Activated CD8-positive, alpha-beta T cell treated with anti-CD3 and anti-CD28 coated beads for 36 hours (primary cell): ENCODE measurements at places on chromosomes 11 and 22.
A peak's percentile ranks its signal among the peaks of the same experiment; 100 is the strongest.

- H3K27me3 ChIP-seq = peaks cover 23% of the 10 kb centered on the region
- no peak overlapping the region for H3K27ac ChIP-seq
- H3K36me3 ChIP-seq = no peaks in the 10 kb centered on the region
These were observed 10.4 kb downstream of the PDGFB start for GRCh38 chr22:39234472-39234787.

DNA sequence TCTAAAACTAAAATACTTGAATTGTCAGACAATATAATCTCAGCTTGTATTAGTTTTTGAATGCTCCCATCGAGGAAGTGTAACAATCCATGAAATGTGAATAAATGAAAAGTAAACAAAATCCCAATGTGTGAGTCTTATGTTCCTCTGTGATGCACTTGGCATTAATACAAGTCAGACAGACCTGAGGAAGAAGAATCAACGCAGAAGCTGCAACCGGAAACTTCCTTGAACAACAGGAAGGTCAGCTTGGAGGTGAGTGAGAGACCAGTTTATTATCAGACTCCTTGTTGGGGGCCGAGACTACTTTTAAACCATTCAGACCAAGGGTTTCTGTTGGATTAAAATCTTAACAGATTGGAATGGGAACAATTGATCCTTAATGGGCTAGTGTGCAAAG is 24.2 kb downstream of the NUP50 start:
- no peaks in the 10 kb centered on the region for H3K27me3 ChIP-seq
- H3K27ac ChIP-seq = no peak overlapping the region
- peaks cover 17% of the 10 kb centered on the region for H3K4me1 ChIP-seq
- no peak overlapping the region for H3K4me3 ChIP-seq

DNA sequence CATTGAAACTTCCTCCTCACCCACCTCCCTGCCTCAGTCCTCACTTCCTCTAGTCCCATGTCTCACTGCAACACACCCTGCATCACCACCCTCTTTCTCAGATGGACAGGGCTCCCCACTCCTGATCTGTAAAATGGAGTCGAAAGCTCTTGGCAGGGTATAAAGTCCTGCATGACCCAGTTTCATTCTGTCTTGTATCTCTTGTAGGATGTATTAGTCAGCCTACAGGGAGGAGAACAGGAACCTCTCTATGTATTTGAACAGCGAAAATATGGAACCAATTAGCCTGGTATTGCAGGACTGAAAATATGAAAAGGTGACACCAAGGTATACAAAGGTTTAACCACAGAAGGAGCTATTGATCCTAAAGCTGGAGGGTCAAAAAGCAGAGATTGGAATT is 156.9 kb upstream of the SNX19 start:
- no peaks in the 10 kb centered on the region for H3K36me3 ChIP-seq
- H3K4me3 ChIP-seq = no peak overlapping the region
- no peaks in the 10 kb centered on the region for H3K27me3 ChIP-seq
- DNase-seq = no peak
- H3K27ac ChIP-seq = no peak overlapping the region

DNA sequence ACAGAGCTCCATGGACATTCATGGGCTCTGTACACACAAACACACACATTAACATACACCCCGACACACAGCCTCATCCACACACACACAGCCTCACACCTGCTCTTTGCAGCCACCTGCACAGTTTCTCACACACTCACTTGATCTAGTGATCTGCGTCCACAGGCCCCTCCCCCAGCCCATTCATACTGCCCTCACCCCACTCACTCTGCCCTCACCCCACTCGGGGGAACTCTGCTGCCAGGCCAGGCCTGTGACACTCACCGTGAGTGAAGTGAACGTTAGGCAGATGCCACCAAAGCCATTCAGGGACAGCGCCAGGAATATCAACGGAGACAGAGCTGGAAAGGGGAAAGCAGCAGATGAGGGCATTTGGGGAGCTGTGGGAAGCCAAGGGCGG is 15.0 kb downstream of the SLC43A1 start:
- H3K36me3 ChIP-seq = peaks cover 30% of the 10 kb centered on the region
- H3K27me3 ChIP-seq = no peaks in the 10 kb centered on the region
- no peak overlapping the region for H3K4me3 ChIP-seq
- DNase-seq = no peak
- H3K4me1 ChIP-seq = peaks cover 3% of the 10 kb centered on the region
- H3K27ac ChIP-seq = peak overlapping the region; percentile 2

DNA sequence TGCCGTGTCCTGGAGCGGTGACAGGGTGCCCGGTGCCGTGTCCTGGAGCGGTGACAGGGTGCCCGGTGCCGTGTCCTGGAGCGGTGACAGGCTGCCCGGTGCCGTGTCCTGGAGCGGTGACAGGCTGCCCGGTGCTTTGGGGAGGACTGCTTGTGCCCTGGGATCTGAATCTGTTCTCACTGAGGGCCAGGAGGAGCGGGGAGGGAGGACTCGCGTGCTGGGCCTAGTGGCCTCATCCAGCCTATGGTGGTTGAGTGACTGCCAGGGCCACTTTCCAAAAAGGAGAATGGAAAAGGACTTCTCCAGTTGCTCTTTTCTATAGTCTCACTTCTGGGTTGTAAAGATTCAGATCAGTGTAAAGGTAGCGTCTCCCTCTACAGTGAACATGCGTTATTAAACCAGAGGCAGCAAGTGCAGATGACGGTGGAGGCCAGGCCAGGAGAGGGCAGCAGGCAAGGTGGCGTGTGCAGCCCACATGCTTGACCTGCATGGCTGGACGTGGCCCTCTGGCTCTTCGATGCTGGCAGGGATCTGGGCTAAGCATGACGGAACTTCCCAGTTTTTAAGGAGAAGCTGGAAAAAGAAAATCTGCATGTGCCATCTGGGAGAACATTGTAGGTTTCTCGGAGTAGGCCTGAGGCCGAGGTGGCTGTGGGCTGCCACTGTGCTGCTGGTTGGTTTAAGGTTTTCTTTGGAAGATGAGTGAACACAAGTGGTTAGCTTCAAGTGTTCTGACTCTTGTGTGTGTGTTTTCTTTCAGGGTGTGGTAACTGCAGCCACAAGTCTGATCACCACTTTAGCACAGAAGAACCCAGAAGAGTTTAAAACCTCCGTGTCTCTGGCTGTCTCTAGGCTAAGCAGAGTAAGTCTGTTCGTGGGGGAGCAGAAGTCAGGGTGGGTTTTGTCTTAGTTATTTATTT is 55.0 kb downstream of the AP2A2 start:
- H3K27me3 ChIP-seq = no peaks in the 10 kb centered on the region
- peaks cover 18% of the 10 kb centered on the region for H3K4me1 ChIP-seq
- DNase-seq = no peak
- peaks cover 16% of the 10 kb centered on the region for H3K36me3 ChIP-seq
- H3K27ac ChIP-seq = no peak overlapping the region
